ENCODE measurements at places on chromosomes 13 and 19. TPM values are rescaled to one million over a fixed set of nuclear protein-coding genes. Genes with fewer than 3 reads are reported as not detected.

Gene PRSS57
- total RNA-seq, result 0.59 TPM

Gene CLDND2
- 19.1 TPM for total RNA-seq

Gene HMGB1
- 739 TPM for total RNA-seq

Gene FGF14
- total RNA-seq, result not detected

Gene SELENOV
- total RNA-seq, result not detected

Gene TEAD2
- total RNA-seq, result not detected

Data from activated CD8-positive, alpha-beta memory T cell treated with anti-CD3 and anti-CD28 coated beads, Interleukin-2, amount 10 ng/mL, durations not matched to agents 7 days and 5 days (primary cell).